Activated gamma-delta T cell treated with Interleukin-2 at 50 U/mL for 16 hours (primary cell): ENCODE measurements at places on chromosomes 5 and 9.

GRCh38 chr5:119289438-119290044, 66.3 kb upstream of the TNFAIP8 start:
- DNase-seq = no peak

GRCh38 chr5:116358911-116359418, 215.7 kb downstream of the SEMA6A start:
- no peak for DNase-seq

GRCh38 chr9:89137542-89138462, 40.8 kb downstream of the SHC3 start:
- no peak for DNase-seq

GRCh38 chr5:179295778-179296149, 49.5 kb downstream of the ADAMTS2 start:
- DNase-seq = no peak

GRCh38 chr5:160616712-160617497, 195.2 kb downstream of the PTTG1 start:
- no peak for DNase-seq

- DNase-seq = no peak
These were observed 1.6 kb upstream of the ANXA2R start for GRCh38 chr5:43041669-43042175.

DNA sequence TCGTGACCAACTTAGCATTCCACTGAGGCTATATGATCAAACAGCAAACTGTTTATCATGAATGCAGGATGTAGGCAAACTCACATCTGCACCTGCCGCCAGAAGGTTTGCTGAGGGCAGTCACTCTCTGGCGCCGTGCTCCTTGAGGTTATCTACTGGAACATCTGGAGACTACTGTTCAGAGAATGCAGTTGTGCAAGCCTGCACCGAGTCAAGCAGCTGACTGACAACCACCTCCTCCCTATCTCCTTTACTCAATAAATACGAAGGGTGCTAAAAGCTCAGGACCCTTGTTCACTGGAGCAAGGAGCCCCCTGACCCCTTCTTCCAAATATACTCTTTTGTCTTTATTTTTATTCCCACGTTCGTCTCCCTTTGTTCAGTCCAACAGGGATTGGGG, 27.1 kb downstream of the CCDC125 start:
- DNase-seq = no peak

GRCh38 chr9:135127718-135128670, 40.5 kb downstream of the OLFM1 start:
- DNase-seq = no peak

DNA sequence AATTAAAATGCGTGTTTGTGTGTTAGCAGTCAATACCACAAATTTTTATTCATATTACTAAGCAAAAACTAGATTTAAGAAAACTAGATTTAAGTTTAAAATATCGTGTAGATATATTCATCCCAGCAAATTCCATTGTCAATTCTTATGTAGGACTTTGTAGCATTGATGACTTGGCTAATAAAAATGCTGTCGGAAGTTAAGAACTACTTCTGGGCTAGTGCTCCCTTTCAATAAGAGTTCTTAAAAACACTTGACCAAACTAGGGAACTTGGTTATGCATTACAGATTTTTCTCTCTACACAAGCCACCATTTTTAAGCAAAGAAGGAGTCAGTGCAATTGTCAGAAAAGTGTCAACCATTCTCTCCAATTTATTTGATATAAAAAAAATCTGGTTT, 68.7 kb upstream of the RAD23B start:
- no peak for DNase-seq

- no peak for DNase-seq
These were observed 10.5 kb upstream of the EPB41L4B start for GRCh38 chr9:109331353-109331752.

GRCh38 chr5:83487155-83487554, 15.6 kb downstream of the VCAN start:
- DNase-seq = no peak

GRCh38 chr5:6713274-6714225, at the start of gene TENT4A:
Gene TENT4A, plus strand, starts transcription at chr5:6713432. Its CDS starts 552 bp downstream, at chr5:6713984.
- DNase-seq = no peak

DNA sequence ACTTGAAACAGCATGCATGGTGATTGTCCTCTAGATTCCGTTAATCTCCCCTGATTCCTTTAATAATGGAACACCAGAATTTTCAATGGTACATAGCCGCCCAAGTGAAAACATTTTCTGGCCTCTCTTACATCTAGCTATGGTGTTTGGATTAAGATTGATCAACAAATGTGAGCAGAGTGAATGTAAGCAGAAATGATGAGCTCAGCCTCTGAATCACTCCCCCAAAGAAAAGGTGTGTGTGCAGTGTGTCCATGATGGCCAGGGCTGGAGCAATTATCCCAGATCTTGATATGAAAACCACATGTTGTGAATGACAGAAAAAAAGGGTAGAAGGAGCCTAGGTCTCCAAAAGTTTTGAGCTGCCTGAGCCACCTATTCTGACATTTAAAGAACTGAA, 55.3 kb downstream of the OR2K2 start:
- no peak for DNase-seq

GRCh38 chr5:38556088-38556598, 303 bp downstream of the LIFR start:
- DNase-seq = no peak

GRCh38 chr5:21776466-21776865, 1076.7 kb downstream of the CDH12 start:
- DNase-seq = no peak

DNA sequence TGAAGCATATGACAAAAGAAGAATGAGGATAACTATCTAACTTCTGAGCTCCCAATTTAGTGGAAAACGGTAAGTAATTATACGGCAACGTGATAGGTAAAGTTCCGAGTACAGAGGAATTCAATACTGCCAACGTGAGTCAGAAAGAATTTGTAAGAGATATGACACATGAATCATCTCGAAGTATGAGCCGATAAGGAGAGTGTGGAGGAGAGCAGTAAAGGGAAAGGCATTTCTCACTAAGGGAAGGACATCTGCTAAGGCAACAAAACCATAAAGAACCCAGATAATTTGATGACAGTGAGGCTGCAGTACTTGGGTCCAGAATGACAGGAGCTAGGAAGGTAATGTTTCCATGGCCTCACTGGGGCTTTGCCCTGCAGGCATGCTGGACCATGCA, 11.0 kb downstream of the MPDZ start:
- no peak for DNase-seq

DNA sequence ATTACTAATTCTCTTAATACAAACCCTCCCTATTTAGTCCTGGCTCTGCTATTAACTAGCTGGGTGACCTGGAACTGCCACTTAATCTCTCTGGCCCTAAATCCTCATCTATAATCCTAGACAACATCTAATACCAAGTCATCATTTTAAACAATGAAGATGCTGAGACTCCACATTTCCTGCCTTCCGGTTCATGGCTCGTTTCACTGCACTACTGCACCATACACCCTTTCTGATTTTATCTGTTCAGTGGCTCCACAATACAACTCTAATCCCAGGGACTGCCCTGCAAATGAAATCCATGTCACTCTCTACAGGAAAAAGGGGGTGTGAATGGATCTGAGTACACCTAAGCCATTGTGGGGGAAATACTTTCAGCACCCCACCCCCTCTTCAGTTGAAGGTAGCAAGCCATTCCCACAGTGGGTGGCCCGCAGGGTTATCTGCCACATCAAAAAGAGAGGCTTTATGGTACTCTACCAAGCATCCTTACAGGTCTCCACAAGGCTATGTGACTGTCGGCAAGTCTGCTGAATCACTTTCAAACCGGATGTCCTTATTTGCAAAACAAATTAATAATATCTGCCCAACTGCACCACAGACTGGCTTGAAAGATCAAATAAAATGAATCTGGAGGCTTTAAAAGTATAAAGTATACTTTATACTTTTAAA, 89.5 kb downstream of the EPB41L4A start:
- DNase-seq = no peak

DNA sequence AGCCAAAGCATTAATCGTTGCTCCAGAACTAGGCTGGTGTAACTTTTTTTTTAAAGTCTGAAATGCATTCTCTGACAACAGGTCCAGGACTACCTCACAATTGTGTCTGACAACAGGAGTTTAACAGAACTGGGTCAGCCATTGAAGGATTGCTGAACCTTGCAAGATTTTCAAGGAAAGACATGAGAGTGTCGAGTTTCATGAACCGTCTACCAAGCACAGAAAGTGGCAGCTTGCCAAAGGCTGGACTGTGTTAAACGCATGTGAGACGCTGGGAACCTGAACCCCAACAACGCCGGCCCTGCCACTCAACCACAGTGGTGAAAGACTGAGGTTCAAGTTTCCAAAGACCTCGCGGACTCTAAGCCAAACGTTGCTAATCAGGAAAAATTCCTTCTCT, 79.1 kb downstream of the LHFPL2 start:
- no peak for DNase-seq

GRCh38 chr9:76451234-76451633, 7.7 kb upstream of the GCNT1 start:
- no peak for DNase-seq

DNA sequence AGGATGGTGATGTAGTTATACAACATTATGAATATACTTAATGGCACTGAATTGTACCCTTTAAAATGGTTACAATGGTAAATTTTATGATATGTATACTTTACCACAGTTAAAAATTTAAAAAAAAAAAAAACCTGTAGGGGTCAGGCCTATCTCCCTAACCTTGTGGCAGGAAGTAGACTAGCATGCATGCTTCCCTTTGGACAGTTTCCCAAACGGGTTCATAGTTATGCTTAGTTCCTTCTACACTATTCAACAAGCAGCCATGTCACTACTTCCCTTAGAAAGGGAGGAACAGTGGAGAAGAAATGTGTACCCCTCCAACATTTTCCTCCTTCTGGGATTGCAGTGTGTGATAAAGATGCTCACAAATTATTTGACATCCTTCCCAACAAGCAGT, 32.5 kb downstream of the IDNK start:
- no peak for DNase-seq

DNA sequence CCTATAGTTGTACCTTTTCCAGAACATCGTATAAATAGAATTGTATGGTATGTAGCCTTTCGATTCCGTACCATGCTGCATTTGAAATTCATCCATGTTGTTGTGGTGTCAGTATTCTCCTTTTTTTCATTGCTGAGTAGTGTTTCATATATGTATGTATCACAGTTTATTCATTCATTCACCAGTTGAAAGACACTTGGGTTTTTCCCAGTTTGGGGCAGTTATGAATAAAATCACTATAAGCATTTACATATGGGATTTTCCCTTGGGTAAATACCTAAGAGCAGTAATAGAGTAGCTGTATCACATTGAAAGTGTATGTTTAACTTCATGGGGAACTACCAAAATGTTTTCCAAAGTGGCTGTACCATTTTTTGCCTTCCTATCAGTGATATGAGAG, 16.1 kb upstream of the FKTN start:
- no peak for DNase-seq

DNA sequence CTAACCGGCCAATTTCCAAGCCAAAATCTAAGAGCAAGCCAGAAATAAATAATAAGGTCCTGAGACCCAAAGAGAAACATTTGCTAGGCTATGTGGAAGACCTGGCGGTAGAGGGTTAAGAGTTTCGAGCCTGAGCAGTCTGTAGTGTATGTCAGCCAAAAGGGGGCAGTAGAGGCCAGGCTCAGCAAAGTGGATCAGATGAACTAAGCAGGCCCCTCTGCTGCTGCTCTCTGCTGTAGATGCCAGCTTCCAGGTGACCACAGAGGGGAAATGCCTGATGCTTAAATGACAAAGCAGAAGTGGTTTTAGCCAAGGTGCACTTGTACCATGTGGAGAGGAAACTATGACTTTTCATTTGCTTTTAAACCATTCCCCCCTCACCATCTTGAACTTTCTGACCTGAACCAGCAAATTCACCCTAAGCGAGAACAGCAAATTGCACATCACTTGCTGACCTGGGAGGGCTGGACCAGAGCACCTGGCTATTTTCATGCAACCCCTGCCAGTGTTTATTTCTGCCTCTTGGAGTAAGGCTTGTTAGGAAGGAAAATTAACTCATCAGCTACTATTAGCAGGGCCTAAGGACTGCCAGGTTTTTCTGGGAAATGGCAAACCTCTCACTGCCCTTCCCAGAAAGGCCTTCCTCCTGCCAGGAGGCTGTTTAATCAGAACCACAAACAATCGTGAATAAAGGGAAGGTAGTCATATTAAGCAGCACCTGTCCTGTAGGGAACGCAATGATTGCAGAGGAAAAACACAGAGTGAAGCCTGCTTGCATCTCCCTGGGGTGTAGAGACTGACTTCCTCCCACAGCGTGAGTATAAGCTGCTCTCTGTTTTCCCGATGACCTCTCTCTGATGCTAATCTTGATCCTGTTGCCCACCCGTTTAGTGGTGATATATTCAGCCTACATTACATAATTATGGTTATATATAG, 818.2 kb downstream of the TLR4 start:
- DNase-seq = no peak

DNA sequence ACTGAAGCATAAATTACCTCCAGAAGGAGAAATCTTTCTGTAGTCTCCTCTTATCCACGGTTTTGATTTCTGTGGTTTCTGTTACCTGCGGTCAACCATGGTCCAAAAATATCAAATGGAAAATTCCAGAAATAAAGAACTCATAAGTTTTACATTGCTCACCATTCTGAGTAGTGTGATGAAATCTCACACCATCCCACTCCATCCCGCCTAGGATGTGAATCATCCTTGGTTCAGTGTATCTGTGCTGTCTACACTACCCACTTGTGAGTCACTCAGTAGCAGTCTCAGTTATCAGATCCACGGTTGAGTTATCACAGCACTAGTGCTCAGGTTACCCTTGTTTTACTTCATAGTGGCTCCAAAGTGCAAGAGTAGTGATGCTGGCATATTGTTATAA, 371.2 kb downstream of the NFIB start:
- DNase-seq = no peak

GRCh38 chr5:55959208-55959607, 35.6 kb downstream of the IL6ST start:
- no peak for DNase-seq
